ENCODE measurements at places on chromosomes 11 and 22. TPM values are rescaled to one million over a fixed set of nuclear protein-coding genes. Genes with fewer than 3 reads are reported as not detected.
A peak's percentile ranks its signal among the peaks of the same experiment; 100 is the strongest.

The KAT5 gene
- polyA plus RNA-seq, result 34.0 TPM

DNA sequence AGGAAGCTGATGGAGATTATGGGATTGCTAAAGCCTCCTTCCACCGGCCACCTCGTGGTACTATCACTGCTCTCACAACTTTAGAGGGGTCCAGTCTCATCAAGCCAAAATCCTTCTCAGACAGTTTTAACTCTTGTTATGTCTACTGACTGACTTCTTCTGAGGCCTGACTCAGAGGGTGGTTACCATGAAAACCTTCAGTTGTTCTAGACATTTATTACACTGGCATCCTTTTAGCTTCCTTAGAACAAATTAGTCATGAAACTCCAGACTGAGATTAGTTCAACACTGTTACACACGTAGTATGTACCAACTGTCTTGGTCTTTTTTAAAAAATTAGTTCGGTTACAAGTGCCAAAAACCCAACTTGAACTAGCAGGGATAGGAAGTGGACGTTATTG lies 7.5 kb downstream of the DIXDC1 start:
- peak; percentile 88 for DNase-seq

GRCh38 chr11:12269104-12269441 lies 108.3 kb upstream of the PARVA start:
- no peak for DNase-seq

DNA sequence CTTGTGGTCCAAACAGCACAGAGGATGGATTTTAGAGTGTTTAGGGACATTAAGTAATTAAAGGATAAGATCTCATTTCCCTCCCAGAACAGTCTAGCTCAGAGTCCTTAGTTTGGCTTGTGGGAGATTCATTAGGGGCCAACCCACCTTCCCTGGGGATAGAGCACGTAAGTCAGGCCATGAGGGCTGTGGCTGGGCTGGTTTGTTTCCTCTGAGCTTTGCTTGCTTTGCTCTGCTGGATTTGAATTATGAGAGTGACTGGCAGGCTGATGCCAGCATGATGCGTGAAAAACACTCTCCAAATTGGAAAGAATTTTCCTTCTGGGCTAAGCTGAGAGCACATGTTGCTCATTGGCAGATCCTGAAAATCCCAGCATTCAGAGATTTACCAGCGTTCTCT lies 84.7 kb upstream of the HEPHL1 start:
- no peak for DNase-seq

Data from fibroblast of lung (primary cell).